Cortex of kidney (tissue), 1 donor: ENCODE measurements at places on chromosomes 5 and 9.

DNA sequence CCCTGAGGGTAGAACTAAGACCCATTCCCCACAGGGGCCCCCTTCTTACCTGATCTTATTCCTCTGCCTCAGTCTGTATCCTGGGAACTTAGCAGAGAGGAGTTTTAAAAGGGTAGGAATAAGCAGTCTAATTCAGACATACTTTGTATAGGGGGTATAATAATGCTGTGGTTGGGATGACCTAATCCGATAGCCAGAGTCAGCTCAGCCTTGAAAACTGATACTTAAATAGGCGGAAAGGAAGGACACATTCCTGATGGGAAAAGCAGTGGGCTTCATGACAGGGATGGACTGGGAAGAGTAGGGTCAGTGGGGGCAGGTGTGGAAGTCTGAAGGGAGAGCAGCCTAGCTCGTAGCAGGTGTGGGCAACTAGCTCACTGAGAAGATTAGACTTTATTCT, 52.2 kb upstream of the TESK1 start:
- no peak for DNase-seq

DNA sequence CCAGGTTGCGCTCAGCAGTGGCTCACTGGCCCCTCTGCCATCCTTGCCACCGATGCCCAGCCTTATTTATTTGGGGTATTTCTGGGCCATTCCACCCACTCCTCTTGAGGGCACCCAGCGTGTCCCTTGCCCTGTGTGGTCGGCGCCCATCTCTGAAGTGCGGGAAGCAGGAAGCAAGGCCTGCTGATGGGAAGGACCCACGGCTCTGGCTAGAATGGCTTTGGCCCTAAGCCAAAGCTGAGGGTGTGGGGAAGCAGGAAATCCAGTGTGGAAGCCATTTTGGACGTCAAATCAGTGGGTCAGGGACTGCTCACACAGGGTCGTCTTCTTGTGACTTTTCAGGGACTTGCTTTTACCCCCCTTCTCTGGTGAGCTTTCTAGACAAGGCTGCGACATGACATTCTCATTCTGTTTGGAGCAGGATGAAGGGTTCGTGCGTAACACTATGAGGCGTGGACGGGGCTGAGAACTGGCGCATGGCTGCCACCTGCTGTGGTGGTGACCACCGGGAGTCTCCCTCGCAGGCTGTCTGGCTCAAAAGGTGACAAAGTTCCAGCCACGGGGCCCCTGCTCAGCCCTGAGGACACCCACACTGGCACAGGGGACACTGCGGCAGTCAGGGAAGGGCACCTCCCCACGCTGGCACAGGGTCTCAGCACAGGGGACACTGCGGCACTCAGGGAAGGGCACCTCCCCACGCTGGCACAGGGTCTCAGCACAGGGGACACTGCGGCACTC, 50.7 kb upstream of the NKD2 start:
- DNase-seq = no peak

GRCh38 chr5:134506054-134507039, 19.1 kb upstream of the JADE2 start:
- no peak for DNase-seq

- no peak for DNase-seq
Measured at GRCh38 chr5:1199340-1199648, 2.1 kb upstream of the SLC6A19 start.

DNA sequence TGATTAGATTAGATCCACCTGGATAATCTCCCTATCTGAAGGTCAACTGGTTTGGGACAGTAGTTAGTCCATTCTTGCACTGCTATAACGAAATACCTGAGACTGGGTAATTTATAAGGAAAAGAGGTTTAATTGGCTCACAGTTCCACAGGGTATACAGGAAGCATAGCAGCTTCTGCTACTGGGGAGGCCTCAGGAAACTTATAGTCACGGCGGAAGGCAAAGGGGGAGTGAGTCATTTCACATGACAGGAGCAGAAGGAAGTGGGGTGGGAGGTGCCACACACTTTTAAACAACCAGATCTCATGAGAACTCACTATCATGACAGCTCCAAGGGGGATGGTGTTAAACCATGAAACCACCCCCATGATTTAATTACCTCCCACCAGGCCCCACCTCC, 9.9 kb downstream of the C9orf40 start:
- DNase-seq = no peak

GRCh38 chr5:120375248-120375647, 88.9 kb upstream of the PRR16 start:
- no peak for DNase-seq

DNA sequence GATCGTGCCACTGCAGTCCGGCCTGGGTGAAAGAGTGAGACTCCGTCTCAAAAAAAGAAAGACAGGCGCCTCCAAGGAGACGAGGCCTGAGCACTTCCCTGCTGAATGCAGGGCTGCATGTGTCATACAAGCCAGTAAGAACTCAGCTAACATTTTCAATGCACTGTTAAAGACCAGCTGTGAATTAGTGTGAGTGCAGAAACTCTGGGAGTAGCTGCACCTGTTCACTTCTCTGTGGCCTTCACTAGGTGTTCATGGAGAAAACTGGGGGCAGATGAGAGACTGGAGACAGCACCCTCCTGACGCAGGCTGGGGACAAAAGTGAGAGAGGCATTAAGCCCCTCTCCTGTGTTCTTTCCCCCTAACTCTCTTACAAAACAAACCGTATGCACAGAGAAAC, 41.8 kb downstream of the FBXO10 start:
- DNase-seq = no peak

- no peak for DNase-seq
Measured at GRCh38 chr5:134263801-134264200, 37.9 kb upstream of the PPP2CA start.

- no peak for DNase-seq
Measured at GRCh38 chr5:114266374-114266773, 95.5 kb upstream of the KCNN2 start.

DNA sequence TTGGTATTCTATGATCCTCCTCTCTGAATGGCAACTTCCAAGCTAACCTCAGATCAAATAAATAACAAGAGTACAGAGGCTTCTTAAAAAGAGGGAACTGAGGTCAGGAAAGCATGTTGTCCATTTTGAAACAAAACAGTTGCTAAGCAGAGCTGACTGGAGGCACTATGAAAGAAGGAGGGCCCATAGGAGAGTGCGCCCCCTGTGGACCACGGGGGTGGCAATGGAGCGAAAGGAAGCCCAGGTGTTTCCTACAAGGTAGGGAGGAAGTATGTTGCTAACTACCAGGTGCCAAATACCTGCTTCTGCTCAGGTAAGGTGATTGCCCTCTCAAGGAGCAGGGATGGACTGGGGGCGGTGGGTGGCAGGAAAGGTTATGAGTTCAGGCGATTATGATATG, 101.8 kb upstream of the MAST4 start:
- DNase-seq = no peak

GRCh38 chr5:14212838-14213237, 69.7 kb downstream of the TRIO start:
- no peak for DNase-seq

DNA sequence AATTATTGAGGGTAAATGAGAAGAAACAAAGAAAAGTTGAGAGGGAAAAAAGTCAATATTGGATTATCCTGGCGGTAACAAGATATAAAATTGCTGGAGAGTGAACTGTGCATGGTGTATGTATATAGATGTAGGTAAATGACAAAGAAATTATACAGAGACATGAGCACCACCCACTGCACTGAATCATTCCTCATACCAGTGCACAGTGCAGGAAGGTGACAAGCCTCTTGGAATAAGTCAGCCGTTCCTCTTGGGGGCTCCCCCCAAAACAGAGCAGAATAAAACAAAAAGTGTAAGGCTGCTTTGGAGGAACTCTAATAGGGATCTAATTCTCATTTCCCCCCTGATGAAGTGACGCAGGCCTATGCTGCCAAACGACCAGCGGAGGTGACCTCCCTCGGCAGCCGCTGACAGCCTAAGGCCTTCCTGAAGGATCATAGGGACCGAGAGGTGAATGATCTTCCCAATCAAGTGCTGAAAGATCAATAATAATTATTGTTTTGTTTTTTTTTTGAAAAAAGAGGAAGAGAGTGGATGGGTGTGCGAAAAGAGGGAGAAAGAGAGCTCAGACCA, 245.0 kb downstream of the PSAT1 start:
- no peak for DNase-seq

- no peak for DNase-seq
Measured at GRCh38 chr9:14343261-14344031, 29.5 kb upstream of the NFIB start.

- no peak for DNase-seq
Measured at GRCh38 chr9:129834489-129835127, 467 bp downstream of the C9orf78 start.

DNA sequence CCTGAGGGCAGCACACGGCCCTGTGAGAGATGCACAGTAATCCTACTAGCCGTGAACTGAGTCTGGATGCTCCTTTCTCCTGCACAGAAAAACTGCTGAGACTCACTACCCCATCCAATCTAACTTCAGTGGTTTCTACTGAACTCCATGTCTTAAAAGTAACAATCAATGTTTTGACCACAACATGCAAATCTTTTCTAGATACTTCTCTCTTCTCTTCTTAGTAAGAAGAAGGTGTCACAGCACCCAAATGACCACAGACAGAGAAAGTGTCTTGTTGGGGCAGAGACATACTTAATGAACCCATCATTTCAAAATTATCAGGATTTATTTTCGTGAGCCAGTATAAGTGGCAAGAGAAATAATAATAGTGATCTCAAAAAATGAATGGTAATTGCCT, 285.8 kb upstream of the MEF2C start:
- no peak for DNase-seq

DNA sequence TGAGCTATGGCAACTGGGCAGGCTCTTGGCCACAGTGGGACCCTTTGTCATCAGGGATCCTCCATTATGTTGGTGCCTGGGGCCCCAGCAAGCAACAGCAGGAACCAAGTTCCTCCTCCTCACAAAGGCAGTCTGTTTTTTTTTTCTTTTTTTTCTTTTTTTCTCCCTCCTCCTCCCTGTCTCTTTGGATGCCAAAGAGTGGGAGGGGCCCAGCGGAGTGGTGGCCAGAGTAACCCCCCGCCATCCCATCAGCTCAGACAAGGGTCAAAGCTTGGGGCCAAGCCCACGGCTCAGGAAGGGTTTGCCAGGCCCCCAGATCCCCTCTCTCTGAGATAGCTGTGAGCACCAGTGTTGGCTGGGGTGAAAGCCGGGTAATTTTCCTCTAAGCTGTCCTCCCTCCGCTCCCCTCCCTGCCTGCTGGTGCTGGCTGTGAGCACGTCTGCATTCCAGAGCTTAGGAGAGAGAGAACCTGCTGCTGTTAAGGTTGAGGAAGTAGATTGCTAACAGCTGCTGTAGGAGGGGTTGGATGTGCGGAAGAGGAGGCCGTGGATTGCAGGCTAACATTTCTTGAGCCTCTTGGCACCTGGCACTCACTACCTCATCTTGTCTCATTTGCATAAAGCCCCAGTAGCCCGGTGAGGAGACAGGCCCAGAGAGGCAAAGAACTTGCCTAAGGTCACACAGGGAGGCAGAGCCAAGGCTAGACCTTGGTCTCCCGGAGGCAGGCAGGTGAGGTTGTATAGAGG, 21.2 kb downstream of the GSN start:
- DNase-seq = no peak

DNA sequence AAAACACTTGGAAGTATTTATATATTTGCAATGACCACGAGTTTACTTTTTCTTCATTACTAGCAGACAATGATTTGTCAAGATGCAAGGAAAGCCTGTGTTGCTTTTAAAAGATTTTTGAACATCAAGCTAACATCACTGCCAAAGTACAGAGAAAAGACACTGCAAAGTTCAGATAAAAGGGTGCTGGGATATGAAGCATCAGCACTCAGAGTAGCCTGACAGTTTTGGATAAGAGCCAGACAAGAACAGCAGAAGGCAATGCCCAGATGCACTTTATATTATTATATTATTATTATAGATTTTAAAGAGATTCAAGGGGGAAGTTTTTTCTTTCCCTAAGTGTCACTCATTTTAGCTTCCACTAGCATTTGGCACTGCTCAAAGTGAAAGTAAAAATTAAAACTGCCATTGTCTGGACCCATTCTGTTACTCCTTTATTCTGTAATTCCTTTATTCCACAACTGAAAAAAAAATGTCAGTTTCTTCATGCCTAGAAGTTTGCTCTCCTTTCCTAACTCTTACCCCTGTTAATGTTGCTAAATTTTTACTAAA, 240.6 kb downstream of the EFNA5 start:
- no peak for DNase-seq

GRCh38 chr5:19977099-19977498, 10.9 kb downstream of the CDH18 start:
- DNase-seq = no peak

DNA sequence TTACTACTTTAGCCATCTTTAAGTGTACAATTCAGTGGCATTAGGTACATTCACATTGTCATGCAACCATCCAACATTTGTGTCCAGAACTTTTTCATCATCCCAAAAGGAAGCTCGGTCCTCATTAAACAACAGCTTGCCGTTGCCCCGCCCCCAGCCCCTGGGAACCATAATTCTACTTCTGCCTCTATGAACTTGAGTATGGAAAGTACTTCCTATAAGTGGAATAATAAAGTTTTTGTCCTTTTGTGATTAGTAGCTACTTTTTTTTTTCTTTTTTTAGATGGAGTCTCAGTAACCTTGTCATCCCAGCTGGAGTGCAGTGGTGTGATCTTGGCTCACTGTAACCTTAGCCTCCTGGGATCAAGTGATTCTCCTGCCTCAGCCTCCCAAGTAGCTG, 5.0 kb downstream of the GBGT1 start:
- DNase-seq = no peak

DNA sequence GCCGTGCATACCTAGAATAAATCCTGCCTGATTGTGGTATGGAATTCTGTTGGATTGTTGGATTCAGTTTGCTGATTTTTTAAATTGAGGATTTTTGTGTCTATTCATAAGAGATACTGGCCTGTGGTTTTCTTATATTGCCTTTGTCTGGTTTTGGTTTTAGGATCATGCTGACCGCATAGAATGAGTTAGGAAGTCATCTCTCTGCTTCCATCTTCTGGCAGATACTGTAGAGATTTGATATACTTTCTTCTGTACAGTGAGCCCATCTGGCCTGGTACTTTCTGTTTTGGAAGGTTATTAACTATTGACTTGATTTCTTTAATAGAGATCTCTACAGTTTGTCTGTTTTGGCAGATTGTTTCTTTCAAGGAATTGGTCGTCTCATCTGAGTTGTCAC, 14.7 kb downstream of the CEP72 start:
- no peak for DNase-seq

DNA sequence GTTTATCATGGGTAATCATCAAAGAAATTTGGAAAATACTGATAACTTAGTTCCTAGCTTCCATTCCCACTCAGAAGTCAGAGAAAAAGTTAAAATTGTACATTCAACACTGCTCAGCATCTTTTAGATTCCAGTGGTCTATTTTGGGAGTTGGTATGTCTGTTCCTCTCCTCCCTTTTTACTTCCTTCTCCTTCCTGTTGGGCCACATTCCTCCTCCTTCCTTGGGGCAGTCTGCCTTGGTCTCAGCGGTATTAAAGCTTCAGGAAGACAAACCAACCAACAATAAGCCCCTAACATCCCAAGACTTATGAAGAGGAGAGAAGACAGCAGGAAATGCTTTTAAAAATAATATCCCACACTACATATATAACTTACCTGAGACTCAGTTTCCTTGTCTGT, 49.9 kb upstream of the SSBP2 start:
- DNase-seq = no peak

- DNase-seq = no peak
Measured at GRCh38 chr9:4086119-4087090, 213.5 kb downstream of the GLIS3 start.
